ENCODE measurements at places on chromosomes 16 and 17.
A peak's percentile ranks its signal among the peaks of the same experiment; 100 is the strongest.

- DNase-seq = no peak
Measured at GRCh38 chr17:45784741-45785479, 790 bp downstream of the CRHR1 start.

- peak; percentile 56 for DNase-seq
Measured at GRCh38 chr16:80997139-80997798, 9.4 kb downstream of the CMC2 start.

- DNase-seq = no peak
Measured at GRCh38 chr17:10276436-10276835, 78.0 kb upstream of the GAS7 start.

DNA sequence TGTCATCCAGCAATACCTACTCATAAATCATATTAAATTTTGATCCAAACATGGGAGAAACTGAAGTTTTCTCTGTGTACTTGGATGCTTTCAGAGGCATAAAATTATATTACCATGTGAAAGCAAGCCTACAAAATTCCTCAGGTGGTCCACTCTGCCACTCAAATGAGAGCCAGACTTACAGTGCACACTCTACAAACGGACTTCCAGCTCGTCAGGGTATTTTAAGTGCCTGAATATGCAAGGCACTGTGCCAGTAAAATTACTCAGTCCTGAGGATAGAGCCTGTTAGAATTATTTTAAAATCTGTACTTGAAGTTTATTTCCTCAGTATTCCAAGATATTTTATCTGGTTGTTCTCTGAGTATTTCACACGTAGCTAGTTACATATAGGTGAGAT lies 54.5 kb downstream of the TENT4B start:
- peak; percentile 67 for DNase-seq

- DNase-seq = no peak
Measured at GRCh38 chr16:16116841-16117240, 106.5 kb downstream of the ABCC6 start.

- DNase-seq = no peak
Measured at GRCh38 chr17:28204751-28205150, 114.2 kb upstream of the TMEM97 start.

- DNase-seq = peak; percentile 2
Measured at GRCh38 chr16:64712026-64712425, 409.8 kb downstream of the CDH11 start.

GRCh38 chr17:78900816-78901215 lies 2.2 kb downstream of the CEP295NL start:
- DNase-seq = no peak

DNA sequence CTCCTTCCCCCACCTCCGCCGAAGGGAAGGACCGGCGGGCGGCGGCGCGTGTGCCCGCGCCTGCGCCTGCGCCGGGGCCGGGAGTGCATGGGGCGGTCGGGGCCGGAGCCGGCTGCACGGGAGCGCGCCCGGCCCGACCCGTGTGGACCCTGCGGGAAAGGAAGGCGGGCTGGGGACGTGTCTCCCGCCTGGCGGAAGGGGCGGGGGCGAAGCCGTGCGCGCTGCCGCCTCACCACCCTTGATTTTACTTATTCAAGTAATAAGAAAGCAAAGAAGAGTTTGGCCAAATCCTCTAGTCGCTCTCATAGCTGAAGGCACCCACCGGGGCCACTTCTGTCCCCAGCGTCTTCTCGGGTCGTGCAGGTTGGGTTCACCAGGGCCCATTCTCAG lies 596 bp upstream of the PFN1 start:
- DNase-seq = peak; percentile 94

- no peak for DNase-seq
Measured at GRCh38 chr17:8744086-8744785, 400 bp downstream of the CCDC42 start.

- no peak for DNase-seq
Measured at GRCh38 chr16:882256-882655, 81.7 kb upstream of the GNG13 start.

- DNase-seq = no peak
Measured at GRCh38 chr16:79089735-79090284, 510.7 kb downstream of the MAF start.

DNA sequence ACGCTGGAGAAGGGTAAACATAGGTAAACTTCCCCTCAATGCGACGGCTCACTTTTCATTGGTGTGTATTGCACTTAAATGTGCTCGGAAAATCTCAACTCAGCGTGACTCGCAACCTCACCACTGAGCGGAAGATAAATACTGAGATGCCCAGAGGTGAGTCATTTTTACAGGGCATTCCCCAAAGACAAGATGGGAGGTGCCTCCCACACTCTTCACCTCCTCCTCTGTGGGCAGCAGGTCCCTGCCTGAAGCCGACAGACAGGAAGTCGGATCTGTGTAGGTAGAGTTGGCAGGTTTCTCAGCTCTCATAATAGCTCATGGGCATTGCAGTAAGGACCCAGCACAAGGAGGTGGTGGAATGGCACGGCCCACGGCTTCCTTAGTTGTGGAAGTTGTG lies 274.6 kb upstream of the HSBP1 start:
- DNase-seq = peak; percentile 17

GRCh38 chr16:67150047-67150832 lies 558 bp downstream of the B3GNT9 start:
- DNase-seq = peak; percentile 84

GRCh38 chr17:66175892-66176291 lies 16.0 kb downstream of the CEP112 start:
- DNase-seq = no peak

DNA sequence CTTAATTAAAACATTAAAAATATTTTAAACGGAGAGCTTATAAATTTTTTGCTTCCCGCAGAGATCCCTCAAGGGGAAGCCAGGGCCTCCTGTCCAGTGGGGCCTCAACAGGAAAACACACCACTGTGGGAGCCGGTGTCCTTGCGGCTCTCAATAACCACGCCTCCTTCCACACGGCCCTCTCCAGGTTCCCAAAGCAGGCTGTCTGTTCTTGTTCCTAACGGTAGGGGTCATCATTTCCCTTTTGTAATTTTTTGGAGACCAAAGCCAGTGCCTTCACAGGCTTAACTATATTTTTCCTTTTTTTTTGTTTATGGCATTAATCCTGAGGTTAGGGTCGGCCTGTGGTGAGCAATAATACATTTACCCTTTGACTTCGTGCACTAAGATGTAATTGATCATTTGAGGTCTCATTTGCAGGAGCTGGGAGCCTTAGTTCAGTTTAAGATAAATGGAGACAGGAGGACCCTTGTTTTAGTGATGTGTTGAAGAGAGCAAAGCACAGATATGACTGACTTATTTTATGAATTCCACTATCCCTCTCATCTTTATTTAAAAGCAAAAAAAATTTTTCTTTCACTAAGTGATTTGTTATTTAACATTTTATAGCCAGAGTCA lies 77.5 kb upstream of the N4BP1 start:
- DNase-seq = peak; percentile 85

- DNase-seq = peak; percentile 55
Measured at GRCh38 chr17:80261159-80261894, 675 bp downstream of the RNF213 start.

GRCh38 chr17:6684881-6685767 lies 28.0 kb downstream of the SLC13A5 start:
- DNase-seq = no peak

- DNase-seq = peak; percentile 18
Measured at GRCh38 chr17:67993998-67994361, 2.3 kb downstream of the C17orf58 start.

DNA sequence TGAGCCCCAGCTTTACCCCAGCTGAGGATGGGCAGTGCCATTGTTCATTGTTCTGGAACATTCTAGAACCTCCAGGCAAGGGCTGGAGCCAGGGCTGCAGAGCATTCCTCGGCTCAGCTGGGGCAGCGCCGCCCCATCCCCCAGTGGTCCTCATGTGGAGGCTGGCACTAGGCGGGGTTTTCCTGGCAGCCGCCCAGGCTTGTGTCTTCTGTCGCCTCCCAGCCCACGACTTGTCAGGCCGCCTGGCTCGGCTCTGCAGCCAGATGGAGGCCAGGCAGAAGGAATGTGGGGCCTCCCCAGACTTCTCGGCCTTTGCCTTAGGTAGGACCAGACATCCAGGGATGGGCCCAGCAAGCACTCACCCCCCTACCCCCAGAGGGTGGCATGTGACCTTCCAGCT lies at the start of gene TMEM95:
TMEM95 (plus strand) TSS at position 104 of the 400 bp plus-strand sequence; CDS start at position 153, 49 bp downstream.
- DNase-seq = no peak

- no peak for DNase-seq
Measured at GRCh38 chr17:80095038-80095843, 6.1 kb upstream of the GAA start.

DNA sequence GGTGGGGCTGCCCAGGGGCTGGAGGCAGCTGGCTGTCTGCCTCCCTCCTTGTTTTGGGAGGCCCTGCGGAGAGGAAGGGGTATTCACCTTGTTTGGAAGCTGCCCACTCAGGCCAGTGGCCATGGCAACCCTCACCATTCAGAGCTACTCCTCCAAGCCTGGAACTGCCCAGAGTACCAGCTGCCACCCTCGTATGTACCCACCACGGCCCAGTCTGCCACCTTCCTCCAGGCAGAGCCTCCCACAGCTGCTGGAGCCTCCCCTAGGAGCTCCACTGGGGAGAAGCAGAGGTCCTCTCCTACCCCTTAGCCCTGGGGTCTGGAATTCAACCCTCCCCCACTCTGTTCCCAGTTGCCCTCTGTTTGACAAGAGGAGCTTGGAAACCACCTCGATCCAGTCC lies 90.7 kb downstream of the AXIN2 start:
- no peak for DNase-seq

DNA sequence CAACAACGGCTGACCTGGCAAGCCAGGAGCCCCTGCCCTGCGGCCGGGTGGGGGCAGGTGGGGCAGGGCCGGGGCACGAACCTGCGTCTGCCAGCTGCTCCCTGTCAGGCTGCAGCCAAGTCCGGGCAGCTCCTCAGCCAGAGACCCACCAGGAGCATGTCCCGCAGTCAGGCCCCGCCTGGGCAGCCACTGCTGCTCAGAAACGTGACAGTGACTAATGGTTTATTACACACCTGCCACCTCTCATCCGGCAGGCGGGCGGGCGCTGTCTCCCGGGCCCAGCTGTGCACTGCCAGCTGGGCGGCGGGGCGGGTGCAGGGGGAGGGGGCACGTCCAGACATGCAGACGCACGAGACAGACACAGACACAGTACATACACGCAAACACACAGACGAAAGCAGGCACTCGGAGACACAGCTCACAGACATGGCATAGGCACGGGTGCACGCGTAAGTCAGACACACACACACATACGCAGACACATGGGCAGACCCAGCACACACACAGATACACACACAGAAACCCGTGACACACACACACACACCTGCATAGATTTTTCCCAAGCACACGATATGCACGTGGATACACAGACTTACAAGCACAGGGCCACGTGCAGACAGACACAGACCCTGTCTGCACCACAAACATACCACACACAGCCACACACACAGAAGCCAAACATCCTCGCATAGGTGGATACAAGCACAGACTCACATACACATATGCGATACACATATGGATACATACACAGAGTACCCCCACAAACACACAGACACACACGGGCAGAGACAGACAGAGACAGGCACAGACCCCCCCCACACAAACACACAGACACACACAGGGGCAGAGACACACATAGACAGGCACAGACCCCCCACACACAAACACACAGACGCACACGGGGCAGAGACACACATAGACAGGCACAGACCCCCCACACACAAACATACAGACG lies 248.3 kb upstream of the CIBAR2 start:
- no peak for DNase-seq

- DNase-seq = peak; percentile 80
Measured at GRCh38 chr17:13520899-13521572, 80.7 kb downstream of the HS3ST3A1 start.

- no peak for DNase-seq
Measured at GRCh38 chr16:67534431-67534830, 5.8 kb downstream of the RIPOR1 start.

- DNase-seq = peak; percentile 47
Measured at GRCh38 chr16:56747486-56748045, 17.6 kb downstream of the NUP93 start.

- no peak for DNase-seq
Measured at GRCh38 chr16:76081967-76082366, 195.2 kb upstream of the CNTNAP4 start.

- no peak for DNase-seq
Measured at GRCh38 chr17:73463821-73464220, 152.0 kb upstream of the CDC42EP4 start.

- DNase-seq = no peak
Measured at GRCh38 chr16:59759296-59759695, 1025.2 kb upstream of the GOT2 start.

- DNase-seq = no peak
Measured at GRCh38 chr16:10556236-10556635, 24.2 kb downstream of the EMP2 start.

DNA sequence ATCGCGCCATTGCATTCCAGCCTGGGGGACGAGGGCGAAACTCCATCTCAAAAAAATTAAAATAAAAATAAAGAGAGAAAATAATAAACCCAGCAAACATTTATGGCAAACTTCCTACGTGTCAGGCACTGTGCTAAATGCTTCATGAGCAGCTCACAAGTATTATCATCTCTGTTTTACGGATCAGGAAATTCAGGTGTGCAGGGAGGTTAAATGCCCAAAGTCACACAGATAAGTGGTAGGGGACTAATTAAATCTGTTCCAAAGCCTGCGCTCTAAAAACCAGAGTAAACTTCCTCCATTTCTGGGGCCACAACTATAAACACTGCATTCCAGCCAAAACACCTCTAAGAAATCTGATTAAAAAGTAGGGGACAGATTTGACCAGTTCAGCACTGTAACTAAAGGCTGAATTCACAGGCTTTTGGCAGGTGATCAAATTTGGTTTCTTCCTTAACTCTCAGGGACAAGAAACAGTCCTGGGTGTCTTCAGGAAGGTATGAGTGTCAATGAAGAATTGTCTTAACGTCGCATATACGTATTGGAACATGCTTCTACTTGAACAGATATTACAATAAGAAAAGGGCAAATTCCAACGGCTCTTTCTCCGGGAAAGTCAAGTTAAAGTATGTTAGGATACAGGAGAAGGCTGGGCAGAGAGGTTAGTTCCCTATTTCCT lies 996 bp downstream of the STRADA start:
- DNase-seq = peak; percentile 7

DNA sequence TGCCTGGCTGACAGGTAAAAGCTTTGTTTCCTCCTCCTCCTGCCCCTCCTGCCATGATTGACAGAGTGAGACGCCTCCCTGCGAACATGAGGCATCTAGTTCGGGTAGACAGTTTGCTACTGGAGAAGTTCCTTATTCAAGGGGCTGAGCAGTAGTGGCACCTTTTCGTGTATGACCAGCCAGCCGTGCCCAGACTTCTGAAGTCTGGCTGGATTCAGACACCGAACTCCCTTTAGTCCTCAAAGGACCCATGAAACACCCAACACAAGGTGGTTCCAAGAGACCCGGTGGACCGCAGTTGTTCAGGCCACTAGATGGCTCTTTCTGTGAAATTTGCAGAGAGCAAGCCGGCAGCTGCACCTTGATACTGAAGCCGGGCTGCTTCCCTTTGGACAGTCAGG lies 192.8 kb downstream of the XYLT1 start:
- DNase-seq = peak; percentile 7

DNA sequence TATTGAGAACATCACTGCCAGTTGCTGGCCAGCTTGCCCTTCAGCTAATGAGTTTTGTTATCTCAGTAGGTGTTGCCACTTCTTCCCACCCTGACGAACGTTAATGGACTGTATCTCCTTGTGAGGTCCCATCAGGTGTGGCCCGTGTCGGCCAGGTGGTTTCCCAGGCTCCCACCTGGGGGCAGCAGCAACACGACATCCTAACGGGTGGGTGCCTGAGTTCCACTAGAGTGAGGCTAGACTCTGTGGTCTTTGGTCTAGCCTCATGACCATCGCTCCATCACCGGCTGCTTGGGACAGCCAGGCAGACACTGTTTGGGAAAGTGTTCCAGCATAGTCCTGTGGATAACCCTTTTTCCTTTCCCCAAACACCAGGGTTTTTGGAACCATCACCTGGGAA lies 45.6 kb upstream of the LCMT1 start:
- DNase-seq = no peak

GRCh38 chr17:28228986-28229729 lies 89.8 kb upstream of the TMEM97 start:
- DNase-seq = no peak

Measured in choroid plexus epithelial cell (primary cell).